ENCODE measurements at places on chromosomes 2 and 18.

- no peak for DNase-seq
These were observed 993 bp downstream of the COX7A2L start for GRCh38 chr2:42359965-42360483.

- no peak for DNase-seq
These were observed 98.7 kb downstream of the ANKRD44 start for GRCh38 chr2:197211881-197212342.

DNA sequence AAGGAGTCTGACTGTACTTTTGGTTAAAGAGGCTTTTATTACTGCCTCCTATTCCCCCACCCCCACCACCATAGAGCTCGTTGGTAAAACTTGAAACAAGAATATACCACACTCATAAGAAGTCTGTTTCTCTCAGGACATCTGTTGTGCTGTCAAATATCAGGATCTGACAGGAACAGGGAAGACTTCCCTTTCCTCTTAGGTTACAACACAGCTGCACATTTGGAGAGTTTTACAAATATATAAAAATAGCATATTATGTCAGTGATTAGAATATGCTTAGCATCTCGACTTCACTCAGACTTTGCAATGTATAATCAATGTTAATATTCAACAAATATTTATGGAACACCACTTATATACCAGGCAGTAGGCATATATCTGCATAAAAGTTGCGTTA lies 439.6 kb upstream of the REG3G start:
- no peak for DNase-seq

DNA sequence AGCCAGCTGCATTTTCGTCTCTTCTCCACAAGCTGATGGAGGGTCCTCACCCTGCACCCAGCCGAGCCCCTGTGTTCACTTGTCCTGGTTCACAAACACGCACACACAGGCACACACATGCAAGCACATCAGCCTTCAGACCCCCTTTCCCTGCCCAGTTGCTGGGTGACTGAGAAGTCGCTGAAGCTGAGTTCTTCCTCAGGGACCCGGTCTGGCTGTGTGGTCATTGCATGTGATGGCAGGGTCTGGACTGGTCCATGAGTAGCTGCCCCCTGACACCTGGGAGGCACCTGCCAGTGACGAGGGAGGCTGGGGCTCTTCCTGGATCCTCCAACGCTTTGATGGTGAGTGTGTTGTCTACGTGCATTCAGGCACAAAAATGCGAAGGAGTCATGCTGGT lies 546.1 kb upstream of the SALL3 start:
- no peak for DNase-seq

DNA sequence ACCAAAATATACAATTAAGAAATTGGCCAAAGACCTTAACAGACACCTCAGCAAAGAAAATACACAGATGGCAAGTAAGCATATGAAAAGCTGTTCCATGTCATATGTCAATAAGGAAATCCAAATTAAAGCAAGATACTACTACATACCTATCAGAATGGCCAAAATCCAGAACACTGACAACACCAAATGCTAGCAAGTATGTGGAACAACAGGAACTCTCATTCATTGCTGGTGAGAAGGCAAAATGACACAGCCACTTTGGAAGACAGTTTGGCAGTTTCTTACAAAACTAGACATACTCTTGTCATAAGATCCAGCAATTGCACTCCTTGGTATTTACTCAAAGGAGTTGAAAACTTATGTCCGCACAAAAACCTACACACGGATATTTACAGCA lies 20.3 kb upstream of the DNAJC10 start:
- DNase-seq, result no peak

DNA sequence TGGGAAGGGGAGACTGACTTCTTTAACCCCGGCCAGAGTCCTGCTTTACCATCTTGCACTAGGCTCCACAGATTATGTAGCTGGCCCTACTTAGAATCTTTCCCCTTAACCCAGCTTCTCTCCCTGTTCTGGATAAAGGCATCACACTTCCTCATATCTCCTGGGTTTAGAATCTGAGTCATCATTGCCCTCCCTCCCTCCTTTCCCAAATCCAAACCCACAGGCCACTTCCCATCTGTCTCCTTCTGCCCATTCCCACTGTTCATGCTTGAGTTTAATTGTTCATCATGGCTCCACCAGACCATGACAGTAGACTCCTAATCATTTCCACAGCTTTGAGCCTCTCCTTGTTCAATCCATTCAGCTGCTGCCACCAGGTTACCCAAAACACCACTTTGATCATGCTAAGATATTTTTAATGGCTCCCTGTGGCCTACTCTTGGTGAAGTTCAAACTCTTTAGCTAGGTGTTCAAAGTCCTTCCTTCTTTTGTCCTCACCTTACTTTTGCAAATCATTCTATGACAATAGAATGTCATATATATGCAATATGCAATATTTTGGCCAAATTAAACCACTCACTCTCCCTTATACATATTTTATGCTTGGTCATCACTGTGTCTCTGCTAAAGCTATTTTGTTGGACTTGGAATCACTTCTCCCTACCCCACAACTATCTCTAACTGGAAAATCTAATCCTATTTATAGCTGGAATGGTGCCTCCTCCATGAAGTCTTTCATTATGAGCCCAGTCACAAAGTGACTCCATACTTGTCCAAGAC lies 5.5 kb downstream of the PDE11A start:
- DNase-seq, result no peak

GRCh38 chr2:120300385-120300784 lies 45.6 kb upstream of the INHBB start:
- DNase-seq, result no peak

DNA sequence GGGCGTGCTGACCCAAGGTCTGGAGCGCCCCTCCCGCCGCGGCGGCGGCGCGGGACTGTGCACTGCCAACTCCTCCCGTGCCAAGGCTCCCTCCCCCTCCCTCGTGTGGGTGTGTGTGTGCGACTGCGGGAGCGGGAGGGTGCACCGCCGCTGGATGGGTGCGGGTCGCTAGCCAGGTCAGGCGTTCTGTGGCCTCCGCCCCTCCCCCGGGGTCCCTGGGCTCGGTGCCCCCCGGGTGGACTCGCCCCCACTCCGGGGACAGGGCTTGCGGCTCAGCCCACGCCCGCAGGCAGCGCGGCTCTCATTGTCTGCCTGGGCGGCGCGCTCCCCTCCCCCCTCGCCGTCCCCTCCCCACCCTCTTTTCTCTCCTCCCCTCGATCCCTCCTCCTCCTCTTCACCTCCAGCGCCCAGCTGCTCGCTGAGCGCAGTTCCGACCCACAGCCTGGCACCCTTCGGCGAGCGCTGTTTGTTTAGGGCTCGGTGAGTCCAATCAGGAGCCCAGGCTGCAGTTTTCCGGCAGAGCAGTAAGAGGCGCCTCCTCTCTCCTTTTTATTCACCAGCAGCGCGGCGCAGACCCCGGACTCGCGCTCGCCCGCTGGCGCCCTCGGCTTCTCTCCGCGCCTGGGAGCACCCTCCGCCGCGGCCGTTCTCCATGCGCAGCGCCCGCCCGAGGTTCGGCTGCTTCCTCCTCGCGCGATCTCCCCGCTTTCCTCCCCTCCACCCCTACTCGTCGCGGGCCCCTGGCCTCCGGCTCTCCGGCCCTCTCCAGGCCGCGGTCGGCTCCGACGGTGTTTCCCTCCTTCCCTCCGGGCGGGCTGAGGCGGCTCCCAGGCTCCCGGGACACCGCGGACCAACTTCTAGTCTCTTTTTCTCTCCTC lies at the start of gene GATA6:
GATA6 (plus strand) TSS at position 579 of the 878 bp plus-strand sequence. CDS start 1,556 bp downstream, outside the sequence.
- DNase-seq, result no peak

DNA sequence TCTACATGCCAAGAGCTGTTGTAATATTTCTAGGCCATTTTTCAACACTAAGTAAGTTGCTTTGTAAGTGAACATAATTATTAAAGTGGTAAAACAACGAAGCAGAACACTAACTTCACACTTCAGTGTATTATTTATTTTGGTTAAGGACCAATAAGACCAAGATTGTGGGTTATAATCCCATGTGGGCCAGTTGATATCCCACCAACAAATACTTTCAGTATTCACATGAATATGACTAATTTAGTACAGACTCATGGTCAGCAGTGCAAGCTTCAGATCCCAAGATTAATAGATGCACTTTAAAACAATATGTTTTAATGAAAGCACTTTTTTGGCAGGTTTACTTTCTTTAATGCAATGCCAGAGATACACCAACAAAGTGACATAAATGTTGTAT lies 154.3 kb downstream of the LCLAT1 start:
- no peak for DNase-seq

DNA sequence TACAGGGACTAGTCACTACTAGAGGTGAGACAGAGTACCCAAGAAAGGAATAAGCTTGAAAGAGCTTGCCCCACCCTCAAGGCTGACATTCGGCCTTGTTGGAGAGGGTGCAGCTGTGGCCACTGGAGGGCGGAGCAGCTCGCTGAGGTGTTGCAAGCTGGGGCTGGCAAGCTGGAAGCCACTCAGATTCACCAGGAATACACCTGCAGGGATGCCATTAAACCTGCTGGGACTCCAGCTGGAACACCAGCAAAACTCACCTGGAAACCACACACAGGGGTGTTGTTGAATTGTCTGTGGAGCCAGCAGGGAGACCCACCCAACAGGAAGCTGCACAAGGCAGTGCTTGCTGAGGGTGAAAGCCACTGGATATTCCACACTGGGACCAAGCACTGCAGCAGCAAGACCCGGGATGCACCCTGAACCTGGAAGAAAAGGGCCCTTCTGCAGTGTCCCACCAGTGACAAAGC lies 26.1 kb downstream of the KCTD18 start:
- no peak for DNase-seq

- no peak for DNase-seq
These were observed 195.0 kb downstream of the TNS1 start for GRCh38 chr2:217807753-217808152.

GRCh38 chr18:3281456-3282400 lies 19.8 kb downstream of the MYL12B start:
- DNase-seq, result no peak

- no peak for DNase-seq
These were observed 392.4 kb downstream of the ALK start for GRCh38 chr2:29528891-29529520.

DNA sequence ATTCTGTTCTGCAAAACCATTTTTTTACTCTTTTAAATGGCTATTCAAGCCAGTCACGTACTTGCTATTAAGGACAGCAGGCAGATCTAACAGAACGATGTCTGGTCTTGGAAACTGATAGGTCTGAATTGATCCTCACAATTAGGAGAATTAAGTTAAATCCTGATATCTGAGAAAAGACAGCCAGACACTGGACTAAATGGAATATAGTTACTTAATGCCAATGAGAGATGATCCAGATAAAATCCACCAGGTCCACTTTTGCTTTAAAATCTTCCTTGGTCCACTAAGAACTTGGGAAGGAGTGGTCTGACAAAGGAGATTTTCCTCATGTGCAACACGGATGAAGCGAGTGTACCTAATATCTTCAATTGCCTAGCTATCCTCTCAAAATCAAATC lies 86.9 kb downstream of the PLEKHM3 start:
- DNase-seq, result no peak

GRCh38 chr2:70789304-70790135 lies 923 bp downstream of the FIGLA start:
- peak; percentile 35 for DNase-seq

- DNase-seq, result no peak
These were observed 9.4 kb downstream of the RAMP1 start for GRCh38 chr2:237868631-237869342.

GRCh38 chr2:67834482-67834881 lies 228.3 kb downstream of the C1D start:
- DNase-seq, result no peak

DNA sequence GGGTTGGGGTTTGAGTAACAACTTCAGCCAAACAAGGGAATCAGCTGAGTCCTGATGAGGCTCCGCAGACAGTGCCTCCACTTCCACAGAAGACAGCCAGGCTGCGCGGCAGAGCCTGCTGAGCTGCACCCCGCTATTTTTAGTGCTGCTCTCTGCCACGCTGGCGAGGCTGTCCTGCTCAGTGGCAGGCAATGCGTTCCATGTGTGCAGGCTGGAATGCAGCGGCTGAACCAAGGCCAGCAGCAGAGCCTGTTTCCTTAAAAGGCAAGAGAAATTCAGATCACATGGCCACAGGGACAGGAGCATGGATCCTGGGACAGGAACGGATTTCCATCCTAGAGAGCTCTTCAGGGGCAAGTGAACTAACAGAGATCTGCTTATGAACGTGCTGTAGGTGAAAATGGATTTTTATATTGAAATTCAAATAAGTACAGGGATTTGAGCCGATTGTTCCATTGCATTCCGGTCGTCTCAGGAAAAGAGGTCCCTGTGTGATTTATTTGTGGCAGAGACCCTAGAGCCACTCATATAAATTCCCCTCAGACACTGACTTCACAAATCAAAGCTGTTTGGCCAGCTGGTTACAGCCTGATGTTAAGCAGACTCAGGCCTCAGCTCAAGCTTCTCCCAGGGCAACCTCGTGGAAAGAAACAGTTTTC lies 98.7 kb downstream of the COL6A3 start:
- no peak for DNase-seq

DNA sequence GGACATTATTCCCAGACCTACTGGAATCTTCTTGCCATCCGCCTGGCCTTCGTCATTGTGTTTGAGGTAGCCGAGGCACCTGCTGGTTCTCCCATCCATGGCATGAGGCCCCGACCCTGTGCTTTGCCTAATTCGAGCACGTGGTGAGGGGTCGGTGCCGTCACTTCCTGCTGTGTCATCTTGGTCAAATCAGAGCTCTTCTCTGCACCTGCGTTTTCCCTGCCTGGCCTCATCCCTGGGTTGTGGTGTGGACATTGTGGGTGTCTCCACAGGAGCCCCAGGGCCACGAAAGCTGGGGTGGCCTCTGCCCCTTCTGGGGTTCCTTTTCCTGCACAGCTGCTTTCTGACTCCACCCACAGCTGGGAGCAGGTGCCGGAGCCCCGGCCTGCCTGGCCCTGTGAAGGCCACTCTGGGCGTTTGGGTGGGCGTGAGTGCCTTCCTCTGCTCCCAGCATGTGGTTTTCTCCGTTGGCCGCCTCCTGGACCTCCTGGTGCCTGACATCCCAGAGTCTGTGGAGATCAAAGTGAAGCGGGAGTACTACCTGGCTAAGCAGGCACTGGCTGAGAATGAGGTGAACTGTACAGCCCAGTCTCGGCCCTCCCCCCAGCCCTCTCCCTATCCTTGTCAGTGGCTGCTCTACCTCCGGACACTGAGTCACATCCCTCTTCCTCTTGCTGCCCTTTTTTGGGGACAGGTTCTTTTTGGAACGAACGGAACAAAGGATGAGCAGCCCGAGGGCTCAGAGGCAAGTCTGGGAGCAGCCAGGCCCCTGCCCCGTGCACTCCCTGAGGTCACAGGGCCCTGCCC lies 34.9 kb downstream of the ANO7 start:
- DNase-seq, result no peak

GRCh38 chr2:113073325-113073834 lies 5.6 kb downstream of the IL1F10 start:
- DNase-seq, result no peak
